ENCODE measurements at places on chromosomes 12 and 14.
A peak's percentile ranks its signal among the peaks of the same experiment; 100 is the strongest.

- DNase-seq = no peak
These were observed at the start of gene KCNK10 for GRCh38 chr14:88323086-88323522. TSS of gene KCNK10 (minus strand) at chr14:88323269. CDS start at chr14:88322798, 471 bp downstream.

DNA sequence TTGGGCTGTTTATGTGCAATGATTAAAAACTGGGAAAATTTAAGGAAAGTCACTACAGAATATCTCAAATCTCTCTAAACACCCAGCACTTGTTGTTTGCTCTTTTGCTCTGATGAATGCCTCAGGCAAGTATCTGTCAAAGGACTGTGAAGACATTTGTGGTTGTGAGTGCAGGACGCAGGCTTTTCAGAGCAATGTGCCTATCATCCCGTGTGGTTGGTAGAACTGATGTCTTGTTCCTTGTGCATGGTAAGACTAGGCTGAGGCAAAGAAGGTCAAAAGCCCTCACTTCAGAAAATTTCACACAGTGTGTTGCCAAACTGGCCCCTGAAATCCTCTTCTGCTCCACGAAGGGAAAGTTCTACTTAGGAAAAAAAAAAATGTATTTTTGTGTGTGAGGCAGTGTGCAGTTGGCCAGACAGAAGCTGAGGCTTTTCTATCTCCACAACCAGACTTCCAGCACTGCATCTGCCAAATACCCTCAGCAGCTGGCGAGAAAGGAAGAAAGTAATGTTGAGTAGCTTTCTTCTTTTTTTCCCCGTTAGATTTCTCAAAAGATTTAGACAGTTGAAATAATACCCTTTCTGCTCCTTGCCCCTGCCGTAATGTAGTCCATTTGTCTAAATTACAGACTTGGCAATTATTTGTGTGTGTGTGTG is 1103.1 kb downstream of the VRK1 start:
- DNase-seq = no peak

DNA sequence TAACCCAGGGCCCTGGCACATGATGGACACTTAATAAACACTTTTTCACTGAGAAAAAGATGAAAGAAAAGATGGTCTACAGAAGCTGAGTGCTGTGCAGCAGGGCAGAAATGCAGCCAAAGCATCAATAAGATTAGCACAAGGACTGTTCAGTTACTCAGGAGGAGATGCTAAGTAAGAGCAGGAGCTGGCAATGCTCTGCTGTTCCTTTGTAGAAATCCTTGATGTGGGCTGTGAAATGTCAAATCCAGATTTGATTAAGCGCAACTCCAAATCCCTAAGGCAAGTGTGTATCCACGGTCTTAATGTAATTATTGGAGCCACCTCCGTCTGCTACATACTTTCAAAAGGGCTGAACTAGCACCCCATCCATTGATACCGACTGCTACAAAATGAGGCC is 151.8 kb upstream of the BTG1 start:
- no peak for DNase-seq

DNA sequence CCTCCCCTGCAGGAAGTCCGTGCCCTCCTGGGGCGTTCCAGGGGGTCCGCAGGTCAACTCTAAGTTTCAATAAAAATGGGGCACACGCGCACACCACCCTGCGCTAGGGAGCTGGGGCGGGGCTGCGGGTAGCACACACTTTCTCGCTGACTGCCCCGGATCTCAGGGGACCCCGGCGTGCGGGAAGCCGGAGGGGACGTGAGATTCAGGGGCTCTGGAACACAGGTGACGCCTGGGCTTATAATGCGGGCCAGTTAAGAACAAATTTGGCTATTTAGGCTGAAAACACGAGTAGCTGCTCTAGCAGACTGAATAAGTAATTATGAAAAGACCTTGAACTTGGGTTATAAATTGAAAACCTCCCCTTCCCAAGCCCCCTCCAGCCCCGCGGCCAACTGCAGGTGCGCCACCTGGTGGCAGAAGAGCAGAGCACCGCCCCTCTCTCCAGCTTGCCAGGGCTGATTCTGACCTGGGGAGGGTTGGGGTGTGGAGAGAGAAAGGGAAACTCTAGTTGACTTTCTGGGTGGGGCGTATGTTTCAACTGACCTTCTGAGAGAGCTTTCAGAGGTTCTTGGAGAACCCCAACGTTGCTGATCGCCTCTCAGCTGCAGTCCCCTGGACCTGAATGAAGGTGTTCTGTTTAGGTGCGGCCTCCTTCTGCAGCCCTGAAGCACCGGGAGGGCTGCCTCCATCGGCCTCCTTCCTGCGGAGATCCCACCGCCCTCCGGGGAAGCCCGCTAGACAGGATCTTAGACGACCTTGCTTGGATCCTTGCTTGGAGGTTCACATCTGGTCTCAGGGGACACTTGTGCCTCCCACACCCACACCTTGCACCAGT is 118.4 kb upstream of the EVL start:
- DNase-seq = no peak

GRCh38 chr14:58243790-58244555 is 670 bp upstream of the PSMA3 start:
- DNase-seq = no peak

GRCh38 chr12:12506496-12506890 is 56.2 kb downstream of the DUSP16 start:
- DNase-seq = no peak

- DNase-seq = no peak
These were observed 17.3 kb upstream of the STAC3 start for GRCh38 chr12:57268264-57268663.

- DNase-seq = no peak
These were observed 3.0 kb downstream of the ZBTB1 start for GRCh38 chr14:64507376-64508156.

DNA sequence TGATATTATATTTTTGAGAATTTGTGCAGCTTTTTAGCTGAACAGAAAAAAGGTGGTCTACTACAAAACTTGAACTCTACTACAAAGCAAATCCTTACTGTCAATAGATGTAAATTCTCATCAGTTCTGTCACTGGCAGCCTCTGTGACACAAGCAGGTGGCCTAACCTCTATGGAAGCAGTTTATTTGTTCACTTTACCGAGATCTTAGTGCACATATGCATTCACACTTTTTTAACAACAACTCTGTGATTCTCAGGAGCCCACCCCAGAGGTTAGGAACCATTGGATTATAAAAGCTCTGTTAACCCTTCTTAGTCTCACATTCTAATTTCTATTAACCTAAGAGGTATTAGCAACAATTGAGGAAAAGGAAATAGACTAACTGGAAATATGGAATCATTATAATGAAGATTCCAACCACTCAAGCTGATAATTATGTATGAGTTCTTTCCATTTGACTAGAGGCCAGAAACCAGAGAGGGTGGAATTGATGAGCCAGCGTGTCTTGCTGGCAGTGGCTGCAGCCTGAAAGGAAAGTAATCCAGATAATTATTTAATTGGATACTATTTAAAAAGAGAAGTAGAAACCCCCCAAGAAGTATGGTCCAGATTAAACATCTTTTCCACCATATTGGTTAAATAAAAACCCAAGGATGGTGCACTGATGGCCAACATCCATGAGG is 451.1 kb downstream of the TMEM117 start:
- no peak for DNase-seq

- DNase-seq = no peak
These were observed 83.3 kb downstream of the NCOR2 start for GRCh38 chr12:124484067-124484466.

DNA sequence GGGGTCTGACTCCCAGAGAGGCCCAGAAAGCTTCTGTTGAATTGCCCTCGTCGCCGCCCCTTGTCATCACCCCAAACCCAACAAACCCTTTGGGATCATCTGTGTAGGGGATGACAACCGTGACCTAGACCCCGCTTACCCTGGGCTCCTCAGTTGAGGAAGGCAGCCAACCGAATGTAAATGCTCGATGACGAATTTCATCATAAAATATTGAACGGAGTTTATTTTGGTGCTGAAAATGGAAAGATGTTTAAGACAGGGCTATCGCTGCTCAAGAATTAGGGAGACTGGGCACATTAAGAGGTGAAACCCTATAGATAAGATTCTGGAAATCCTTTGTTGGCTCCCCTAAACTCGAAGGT is 512 bp downstream of the ACTR10 start:
- no peak for DNase-seq

DNA sequence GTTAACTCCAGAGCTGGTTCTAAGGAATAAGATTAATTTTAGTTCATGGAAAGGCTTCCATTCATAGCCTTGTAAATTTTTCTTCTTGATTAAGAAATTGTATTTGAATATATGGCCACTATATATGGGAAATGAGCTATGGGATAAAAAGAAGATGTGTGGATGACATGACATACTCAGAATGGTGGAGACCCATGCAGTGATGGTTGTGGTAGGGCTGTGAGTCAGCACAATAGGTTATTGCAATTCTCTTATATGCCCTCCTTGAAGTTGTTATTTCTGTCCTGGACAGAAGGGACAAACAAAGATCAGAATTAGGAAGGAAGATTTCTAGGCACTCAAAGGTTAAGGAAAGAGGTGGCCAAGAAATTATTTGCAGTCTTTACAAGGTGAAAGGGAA is 21.5 kb downstream of the RASSF9 start:
- DNase-seq = no peak

GRCh38 chr14:103628221-103628683 is 759 bp upstream of the KLC1 start:
- peak; percentile 19 for DNase-seq

DNA sequence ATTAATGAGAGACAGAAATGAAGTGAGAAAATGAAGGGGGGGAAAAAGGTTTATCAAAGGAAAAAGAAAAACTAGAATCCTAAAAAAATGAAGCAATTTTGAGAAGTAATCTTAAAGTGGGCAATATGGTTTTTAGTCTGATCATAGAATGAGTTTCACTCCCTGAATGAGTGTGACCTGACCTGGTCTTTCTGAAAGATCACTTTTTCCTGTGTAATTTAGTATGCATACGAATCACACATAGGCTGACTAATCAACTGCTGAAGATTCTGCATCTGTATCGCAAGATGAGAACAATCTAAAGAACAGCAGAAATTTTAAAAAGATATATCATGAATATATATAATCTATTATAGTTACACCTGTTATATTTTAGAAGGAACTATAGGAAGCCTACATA is 11.3 kb downstream of the GNPTAB start:
- no peak for DNase-seq

DNA sequence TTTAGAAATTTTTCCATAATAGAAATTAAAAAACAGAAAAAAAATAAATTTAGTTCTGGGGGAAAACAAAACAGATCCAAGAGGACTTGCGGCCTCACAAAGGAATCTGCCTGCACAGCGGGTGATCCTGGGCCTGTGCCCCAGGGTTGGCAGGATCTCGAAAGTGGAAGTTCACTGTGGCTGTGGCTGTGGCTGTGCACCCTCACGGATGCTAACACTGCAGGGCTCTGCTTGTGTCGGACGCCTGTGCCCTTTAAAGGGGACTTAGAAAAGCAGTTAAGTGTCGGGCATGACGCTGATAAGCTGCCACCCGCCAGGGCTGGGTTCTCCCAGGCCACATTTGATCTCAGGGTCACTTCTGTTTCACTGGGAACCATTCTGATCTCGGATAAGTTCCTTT is 209.1 kb downstream of the TTC7B start:
- DNase-seq = no peak

GRCh38 chr12:41558671-41559070 is 370.6 kb downstream of the PDZRN4 start:
- no peak for DNase-seq

- DNase-seq = no peak
These were observed 365.7 kb downstream of the RPS29 start for GRCh38 chr14:49220492-49220891.

DNA sequence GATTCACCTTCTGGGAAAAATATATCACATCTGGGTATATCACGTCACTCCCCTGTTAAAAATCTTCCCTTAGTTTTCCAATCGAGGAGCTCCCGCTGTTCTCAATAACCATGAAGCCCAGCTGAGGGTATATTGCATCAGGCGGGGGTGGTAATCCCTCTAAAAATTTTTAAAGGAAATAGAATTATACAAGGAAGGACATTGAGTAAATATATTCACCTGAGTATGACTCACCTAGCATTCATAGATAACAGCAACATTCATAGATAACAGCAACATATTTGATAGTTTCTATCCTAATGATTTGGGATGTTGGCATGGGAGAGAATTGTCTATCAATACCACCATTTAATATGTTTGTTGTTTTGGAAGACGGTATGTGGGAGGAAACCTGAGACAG is 473.6 kb downstream of the RMST start:
- DNase-seq = no peak

DNA sequence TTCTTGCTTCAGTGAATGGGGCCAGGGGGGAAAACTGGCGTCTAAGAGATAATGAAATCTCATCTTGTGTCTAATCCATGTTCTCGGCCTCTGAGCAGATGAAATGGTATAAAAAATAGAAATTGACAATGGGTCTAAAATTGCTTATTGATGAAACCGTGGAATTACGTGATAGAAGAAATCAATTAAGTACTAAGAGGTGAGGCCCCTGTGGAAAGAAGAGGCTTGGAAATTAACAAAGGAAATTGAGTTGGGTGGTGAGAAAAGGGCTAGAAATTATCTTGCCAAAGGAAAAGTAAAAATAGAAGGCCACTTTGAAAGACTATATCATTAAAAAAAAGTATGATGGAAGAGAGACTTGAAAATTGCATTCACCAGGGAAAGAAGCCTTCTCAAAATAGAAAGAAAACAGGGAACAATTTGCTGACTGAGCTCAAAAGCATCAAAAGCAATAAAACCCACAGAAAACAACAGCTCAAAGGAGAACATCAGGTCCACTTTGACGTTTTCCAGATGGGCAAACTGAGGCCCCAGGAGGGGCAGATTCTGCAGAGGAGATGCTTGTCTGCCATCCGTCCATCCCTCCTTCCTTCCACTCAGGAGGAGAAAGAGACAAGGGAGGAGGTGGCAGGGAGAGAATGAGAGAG is 226.1 kb upstream of the RTL1 start:
- DNase-seq = no peak

DNA sequence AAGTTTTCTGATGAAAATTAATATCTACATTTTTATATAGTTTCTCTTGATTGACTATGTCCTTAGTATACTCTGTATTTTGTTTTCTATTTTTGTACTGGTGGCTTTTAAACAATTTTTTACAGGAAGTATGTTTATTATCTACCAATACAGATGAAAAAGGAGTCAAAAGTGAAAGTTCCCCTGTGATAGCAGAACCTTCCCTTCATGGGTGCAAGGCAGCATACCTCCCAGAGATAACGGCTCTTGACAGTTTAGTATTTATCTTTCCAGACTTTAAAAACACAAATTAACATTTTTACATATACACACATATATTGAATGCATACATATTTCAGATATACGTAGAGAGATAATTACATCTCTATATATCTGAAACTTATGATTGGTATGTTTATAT is 17.1 kb upstream of the FAM234B start:
- DNase-seq = no peak

GRCh38 chr12:69341328-69341727 is 6.9 kb upstream of the LYZ start:
- DNase-seq = no peak
